ENCODE measurements at places on chromosomes 7 and 10.

GRCh38 chr10:69359148-69359547 lies 57.6 kb downstream of the TACR2 start:
- no peak for DNase-seq

DNA sequence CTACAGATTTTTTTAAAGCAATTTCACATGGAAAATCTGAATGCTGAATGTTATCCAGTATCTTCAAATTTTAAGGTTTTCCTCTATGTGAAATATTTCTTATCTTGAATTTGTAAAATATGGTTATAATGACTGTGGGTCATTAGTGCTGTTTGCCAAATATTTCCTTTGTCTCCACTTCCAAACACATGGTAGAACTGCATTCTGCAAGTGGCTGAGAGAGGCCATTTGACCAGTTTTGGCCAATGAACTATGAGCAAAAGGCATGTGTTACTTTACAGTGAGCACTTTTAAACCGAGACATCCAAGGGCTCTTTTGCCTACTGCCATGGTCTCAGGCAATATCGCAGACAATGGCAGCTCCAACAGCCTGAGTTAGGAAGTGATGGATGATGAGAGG lies 117.2 kb upstream of the RSU1 start:
- no peak for DNase-seq

DNA sequence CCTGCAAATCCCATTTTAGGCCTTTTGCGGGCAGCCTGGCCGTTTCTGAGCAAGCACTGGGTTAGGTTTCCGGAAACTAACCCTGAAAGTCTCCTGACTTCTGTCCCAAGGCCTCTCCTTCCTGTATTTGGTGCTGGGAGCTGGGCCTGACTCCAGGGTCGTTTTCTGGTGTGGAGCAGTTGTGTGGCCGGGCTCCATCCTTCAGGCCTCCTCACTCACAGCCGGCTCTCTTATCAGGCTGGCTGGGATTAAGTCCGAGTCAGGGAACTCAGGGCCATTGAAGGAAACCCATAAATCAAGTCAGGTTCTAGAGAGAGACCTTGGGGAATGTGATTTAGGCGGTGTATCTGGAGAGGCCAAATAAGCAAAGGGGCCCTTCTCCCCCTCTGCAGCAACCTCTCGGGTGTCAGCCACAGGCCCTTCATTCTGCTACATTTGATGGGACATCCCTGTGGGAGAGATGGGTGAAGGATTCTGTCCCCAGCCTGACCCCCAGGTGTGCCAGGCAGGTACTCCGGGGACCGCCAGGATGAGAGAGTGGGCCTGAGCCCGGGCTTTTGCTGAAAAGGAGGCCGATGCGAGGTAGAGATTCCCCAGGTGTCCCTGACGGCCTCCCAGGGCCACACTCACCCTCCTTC lies 3.3 kb downstream of the GATA3 start:
- no peak for DNase-seq

DNA sequence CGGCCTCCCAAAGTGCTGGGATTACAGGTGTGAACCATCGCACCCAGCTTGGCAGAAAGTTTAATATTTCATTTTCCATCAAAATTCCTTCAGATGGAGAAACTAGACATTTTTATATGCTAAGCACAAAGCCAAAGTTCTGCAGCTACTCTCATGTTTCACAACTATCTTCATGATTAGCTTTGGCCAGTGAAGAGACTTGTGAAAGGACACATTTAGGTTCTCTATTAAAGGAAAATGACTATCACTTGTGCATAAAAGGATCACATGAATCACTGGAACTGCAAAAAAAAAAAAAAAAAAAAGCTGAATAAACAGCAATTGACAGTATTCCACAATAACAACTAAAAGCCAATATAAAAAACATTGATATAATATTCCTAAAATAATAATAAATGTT lies 16.2 kb downstream of the FGFBP3 start:
- no peak for DNase-seq

DNA sequence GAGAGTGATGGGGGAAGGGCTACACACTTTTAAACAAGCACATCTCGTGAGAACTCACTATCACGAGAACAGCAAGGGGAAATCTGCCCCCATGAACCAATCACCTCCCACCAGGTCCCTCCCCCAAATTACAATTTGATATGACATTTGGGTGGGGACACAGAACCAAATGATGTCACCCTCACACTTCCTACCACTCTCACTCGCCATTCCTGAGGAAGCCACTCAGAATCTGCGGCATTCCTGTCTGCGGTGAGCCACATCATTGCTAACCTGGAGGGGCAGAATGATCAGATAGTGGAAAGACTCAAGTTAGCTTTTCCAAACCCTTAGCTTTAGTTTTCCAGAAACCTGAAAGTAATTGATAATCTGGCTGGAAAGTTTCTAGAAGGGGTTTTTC lies 66.9 kb downstream of the MYO3A start:
- DNase-seq: no peak

DNA sequence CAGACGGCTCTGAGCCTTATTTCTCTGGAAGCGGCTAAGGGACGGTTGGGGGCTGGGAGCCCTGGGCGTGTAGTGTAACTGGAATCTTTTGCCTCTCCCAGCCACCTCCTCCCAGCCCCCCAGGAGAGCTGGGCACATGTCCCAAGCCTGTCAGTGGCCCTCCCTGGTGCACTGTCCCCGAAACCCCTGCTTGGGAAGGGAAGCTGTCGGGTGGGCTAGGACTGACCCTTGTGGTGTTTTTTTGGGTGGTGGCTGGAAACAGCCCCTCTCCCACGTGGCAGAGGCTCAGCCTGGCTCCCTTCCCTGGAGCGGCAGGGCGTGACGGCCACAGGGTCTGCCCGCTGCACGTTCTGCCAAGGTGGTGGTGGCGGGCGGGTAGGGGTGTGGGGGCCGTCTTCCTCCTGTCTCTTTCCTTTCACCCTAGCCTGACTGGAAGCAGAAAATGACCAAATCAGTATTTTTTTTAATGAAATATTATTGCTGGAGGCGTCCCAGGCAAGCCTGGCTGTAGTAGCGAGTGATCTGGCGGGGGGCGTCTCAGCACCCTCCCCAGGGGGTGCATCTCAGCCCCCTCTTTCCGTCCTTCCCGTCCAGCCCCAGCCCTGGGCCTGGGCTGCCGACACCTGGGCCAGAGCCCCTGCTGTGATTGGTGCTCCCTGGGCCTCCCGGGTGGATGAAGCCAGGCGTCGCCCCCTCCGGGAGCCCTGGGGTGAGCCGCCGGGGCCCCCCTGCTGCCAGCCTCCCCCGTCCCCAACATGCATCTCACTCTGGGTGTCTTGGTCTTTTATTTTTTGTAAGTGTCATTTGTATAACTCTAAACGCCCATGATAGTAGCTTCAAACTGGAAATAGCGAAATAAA lies 175.5 kb downstream of the RNF216 start:
- DNase-seq: no peak

DNA sequence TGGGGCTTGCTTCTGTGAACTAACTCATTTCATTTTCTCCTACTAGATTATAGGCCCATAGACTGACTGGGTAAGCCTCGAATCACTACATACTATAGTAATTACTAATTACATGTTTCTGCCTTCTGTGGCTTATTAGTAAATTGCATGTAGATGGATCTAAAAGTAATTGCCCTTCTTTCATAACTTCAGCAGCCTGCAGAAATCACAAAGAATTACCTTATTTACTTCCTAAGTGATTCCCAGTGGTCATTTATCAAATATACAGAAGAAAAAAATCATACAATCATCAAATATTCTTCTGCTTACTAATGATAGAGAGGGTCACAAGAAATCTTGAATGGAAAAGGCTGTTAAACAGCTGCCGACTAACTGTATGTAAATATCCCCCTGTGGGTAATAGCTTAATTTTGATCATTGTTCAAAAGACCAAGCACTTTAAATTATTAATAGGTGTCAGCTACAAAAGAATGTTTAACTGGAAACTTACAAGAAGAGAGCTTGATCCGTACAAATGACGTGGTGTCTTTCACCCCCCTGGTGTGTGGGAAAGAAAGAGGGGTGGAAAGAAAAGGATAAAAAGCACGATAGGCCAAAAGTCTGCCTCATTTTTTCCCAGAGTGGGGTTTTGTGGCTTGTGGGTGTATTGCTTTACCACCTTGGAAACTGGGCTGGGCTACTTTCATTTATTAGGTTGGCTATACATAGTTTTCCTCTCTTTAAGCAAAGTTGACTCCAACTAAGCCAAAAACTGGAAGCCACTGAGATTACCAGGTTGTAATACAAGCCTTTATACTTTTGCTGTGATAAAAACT lies 361.8 kb upstream of the ZMIZ1 start:
- no peak for DNase-seq

DNA sequence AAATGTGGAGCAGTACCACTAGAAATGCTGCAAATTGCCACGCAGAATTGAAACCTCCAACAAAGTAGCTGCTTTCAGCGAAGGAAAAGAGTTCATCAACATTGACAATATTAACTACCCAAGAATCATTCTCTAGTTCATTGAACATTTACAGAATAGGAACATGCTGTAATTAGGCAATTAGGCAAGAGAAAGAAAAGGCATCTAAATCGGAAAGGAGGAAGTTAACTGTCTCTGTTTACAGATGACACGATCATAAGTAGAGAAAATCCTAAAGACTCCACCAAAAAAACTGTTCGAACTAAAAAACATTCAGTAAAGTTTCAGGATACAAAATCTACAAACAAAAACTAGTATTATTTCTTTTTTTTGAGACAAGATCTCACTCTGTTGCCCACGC lies 8.9 kb upstream of the PKD1L1 start:
- DNase-seq: no peak

DNA sequence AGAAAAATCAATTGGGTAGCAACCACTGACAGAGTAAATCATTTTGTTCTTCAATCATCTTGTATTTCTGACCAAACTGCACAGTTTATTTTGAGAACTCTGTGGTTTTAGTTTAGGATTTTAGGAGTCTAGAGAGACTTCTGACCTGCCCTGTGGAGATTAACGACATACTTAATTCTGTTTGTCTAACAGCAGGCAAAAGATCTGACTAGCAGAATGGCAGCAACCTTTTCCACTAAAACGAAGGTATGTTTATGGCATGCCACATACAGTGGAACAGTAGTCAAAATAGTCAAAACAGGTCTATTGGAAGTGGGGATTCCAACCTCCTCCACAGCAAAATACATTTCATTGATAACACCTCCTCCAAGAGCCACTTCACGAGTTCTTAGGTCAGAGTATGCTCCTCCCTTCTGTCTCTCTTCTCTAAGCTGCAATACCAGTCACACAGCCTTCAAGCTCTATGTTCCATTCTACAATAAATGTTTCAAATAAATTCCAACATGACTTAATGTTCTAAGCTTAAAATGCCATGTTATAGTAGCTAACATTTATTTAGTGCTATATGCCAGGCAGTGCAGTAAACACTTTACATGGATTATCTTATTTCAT lies 34.4 kb downstream of the NRCAM start:
- DNase-seq: no peak

GRCh38 chr10:35889971-35890675 lies 248.0 kb upstream of the FZD8 start:
- DNase-seq: no peak

GRCh38 chr7:73824986-73825385 lies 5.8 kb upstream of the CLDN4 start:
- peak; percentile 67 for DNase-seq

DNA sequence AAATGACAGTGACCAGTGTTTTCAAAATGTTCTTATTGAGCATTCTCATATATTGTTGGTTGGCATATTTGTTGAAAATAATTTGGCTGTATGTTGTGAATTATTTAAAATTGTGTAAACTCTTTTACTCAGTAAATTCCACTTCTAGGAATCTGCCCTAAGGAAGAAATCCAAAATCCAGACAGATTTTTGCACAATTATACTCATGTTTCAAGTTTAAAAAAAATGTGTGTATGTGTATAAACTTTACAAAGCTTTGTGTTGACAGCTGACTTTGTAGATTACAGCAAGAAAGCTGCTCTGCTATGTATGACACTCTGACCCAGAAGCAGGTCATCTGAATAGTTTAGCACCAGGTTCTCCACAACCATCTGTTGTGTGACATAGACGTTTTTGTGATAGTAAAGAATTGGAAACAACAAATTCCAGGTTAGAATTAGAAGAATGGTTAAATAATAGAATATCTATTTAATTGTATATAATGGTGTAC lies 21.6 kb downstream of the KIFBP start:
- no peak for DNase-seq

DNA sequence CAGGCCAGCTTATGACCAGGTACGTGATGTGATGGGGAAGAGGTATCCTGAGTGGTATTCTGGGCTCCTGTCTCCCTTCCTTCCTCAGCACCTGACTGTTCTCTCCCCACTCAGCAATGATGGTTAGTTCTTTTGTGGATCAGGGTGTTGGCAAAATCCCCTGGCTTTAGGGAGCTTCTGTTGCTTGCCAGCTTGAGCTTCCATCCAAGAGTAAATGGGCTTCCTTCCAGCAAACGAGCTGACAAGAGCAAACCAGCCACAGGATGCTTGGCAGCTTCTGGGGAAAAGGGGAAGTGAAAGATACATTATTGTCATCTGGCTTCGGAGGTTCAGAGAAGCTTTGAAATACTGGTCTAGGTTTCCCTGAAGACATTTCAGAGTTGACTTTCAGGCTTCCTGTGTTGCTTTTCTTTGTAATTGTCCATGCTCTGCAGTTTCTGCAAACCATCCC lies 5.2 kb downstream of the DUSP5 start:
- DNase-seq: no peak

- DNase-seq: no peak
These were observed 98.4 kb upstream of the FZD1 start for GRCh38 chr7:91165846-91166230.

DNA sequence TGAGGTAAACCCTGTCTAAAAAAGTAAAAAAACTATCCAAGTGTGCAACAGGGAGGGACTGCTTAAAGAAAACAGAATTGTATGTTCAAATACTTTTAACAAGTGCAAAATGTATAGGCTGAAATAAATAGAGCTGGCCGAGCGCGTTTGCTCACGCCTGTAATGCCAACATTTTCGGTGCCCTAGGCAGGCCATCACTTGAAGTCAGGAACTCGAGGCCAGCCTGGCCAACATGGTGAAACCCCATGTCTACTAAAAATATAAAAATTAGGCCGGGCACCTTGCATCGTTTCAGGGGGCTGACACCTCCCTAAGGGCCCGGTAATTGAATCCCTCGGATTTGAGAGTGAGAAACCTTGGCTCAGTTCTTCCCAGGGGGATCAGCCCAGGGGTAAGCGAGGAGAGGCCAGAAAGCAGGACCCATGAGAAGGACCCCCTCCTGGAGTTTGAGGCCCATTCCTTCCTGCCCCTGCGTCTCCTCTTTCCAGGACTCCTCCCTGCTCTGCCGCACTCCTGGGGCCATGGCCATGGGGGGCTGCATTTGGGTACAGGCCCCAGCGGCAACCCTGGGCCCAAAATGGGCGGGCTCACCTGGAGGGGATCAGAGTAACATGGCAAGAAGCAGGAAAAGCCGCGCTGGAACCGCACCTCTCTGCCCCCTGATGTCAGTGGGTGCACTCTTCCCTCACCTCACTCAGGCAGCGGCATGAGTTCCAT lies 75.5 kb upstream of the TMEM248 start:
- DNase-seq: peak; percentile 88

Measured in spleen (tissue), 13 donors.